ENCODE measurements at places on chromosomes 7 and 10. TPM values are rescaled to one million over a fixed set of nuclear protein-coding genes. Genes with fewer than 3 reads are reported as not detected.

GRCh38 chr10:10367264-10367663 is 650.4 kb upstream of the CELF2 start:
- no peaks in the 10 kb centered on the region for H3K4me1 ChIP-seq
- no peak overlapping the region for H3K27ac ChIP-seq
- no peak overlapping the region for H3K4me3 ChIP-seq

TMEM140 gene
- 27.6 TPM for total RNA-seq

ITGB8 gene
- total RNA-seq: 9.5 TPM

INMT gene
- 137 TPM for total RNA-seq

DNA sequence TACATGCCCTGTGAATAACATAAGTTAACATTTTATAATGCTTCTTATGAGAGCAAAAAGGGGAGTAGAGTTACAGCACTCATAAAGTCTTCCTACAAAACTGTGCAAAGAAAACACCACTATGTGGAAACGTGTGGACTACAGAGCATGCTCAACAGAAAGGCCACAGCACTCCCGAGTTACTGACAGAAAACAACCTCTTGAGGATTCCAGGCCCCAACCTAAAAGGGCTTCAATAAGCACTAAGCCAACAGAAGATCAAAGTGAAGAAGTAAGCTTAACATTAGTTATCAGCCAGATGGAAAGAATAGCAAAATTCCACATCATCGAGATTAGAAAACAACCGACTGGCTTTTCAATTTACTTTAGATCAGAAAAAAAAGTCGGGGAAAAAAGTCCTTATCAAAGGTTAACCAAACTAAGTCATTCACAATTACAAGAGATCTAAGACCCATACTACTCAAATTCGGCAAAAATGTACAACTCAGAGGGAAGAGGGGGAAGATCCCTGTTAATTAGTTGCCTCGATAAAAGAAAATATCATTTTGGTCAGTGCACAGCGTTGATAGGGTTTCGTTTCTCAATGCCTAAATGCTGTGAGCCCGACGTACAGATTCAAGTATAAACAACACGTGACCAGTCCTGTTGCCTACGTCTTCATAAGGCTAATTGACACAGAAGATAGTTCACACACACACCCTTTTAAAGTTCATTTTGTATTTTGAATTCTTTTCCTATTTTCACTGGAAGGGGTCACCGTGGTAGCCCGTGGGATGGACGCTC is 1.4 kb downstream of the KBTBD2 start:
- H3K4me3 ChIP-seq: peak overlapping the region; percentile 96
- no peaks in the 10 kb centered on the region for H3K36me3 ChIP-seq
- H3K27ac ChIP-seq: peak overlapping the region; percentile 95
- peaks cover 56% of the 10 kb centered on the region for H3K4me1 ChIP-seq

GRCh38 chr10:116178086-116178605 is 94.9 kb downstream of the GFRA1 start:
- no peak overlapping the region for H3K27ac ChIP-seq
- H3K36me3 ChIP-seq: no peaks in the 10 kb centered on the region
- no peaks in the 10 kb centered on the region for H3K4me1 ChIP-seq
- no peaks in the 10 kb centered on the region for H3K27me3 ChIP-seq

HPSE2 gene
- total RNA-seq: 1.1 TPM

GRCh38 chr10:110241407-110241806 is 34.0 kb downstream of the MXI1 start:
- H3K27ac ChIP-seq: no peak overlapping the region
- H3K4me3 ChIP-seq: no peak overlapping the region
- peaks cover 12% of the 10 kb centered on the region for H3K36me3 ChIP-seq
- no peaks in the 10 kb centered on the region for H3K4me1 ChIP-seq

DNA sequence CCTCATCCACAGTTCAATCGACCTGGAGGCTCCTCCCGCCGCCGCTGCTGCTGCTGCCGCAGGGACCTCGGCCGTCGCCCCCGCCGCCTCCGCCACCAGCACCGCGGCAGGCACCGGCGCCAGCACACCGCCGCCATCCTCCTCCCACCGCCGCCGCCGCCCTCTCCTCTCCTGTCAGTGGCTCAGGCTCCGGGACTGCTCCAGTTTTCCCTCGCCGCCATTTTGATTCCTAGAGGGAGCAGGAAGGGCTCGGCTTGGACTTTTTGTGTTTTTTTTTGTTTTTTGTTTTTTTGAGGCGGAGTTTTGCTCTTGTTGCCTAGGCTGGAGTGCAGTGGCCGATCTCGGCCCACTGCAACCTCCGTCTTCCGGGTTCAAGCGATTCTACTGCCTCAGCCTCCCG is 3.0 kb upstream of the MCM10 start:
- no peaks in the 10 kb centered on the region for H3K36me3 ChIP-seq
- no peak for DNase-seq
- no peaks in the 10 kb centered on the region for H3K27me3 ChIP-seq
- H3K4me1 ChIP-seq: peaks cover 3% of the 10 kb centered on the region
- H3K4me3 ChIP-seq: peak overlapping the region; percentile 57

GRCh38 chr7:82442492-82443035 is 1.0 kb downstream of the CACNA2D1 start:
- H3K4me1 ChIP-seq: peaks cover 16% of the 10 kb centered on the region
- no peaks in the 10 kb centered on the region for H3K36me3 ChIP-seq
- H3K4me3 ChIP-seq: peak overlapping the region; percentile 96

RNF148 gene
- total RNA-seq: 0.27 TPM

DNA sequence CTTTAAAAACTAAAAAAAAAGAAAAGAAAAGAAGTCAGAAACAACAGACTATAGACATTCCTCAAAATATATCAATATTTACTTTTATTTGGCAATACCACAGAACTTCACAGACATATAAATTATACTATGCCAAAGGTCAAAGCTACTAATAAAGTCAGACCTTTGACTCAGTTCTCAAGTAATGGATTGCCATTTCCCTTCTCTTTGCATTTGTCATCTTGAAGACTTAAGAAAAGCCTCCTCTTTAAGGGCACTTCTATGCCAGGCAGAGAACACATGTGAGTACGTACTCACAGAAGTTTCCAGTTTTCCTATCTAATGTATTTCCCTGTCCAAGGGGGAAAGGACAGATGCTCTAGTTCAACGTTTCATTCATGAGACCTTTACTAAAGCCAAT is 37.6 kb downstream of the TNPO3 start:
- H3K27me3 ChIP-seq: no peaks in the 10 kb centered on the region
- peaks cover 13% of the 10 kb centered on the region for H3K36me3 ChIP-seq
- no peaks in the 10 kb centered on the region for H3K4me1 ChIP-seq
- DNase-seq: no peak
- H3K27ac ChIP-seq: no peak overlapping the region
- no peak overlapping the region for H3K4me3 ChIP-seq

GRCh38 chr10:3526727-3527501 is 258.1 kb downstream of the KLF6 start:
- H3K4me1 ChIP-seq: peaks cover 41% of the 10 kb centered on the region
- H3K27me3 ChIP-seq: no peaks in the 10 kb centered on the region
- no peak overlapping the region for H3K4me3 ChIP-seq
- no peak for DNase-seq

- H3K27me3 ChIP-seq: peaks cover 36% of the 10 kb centered on the region
- no peak for DNase-seq
- H3K27ac ChIP-seq: no peak overlapping the region
- H3K4me3 ChIP-seq: peak overlapping the region; percentile 12
- no peaks in the 10 kb centered on the region for H3K36me3 ChIP-seq
Measured at GRCh38 chr10:129968853-129969183, 4.7 kb upstream of the EBF3 start.

GRCh38 chr10:78382772-78383171 is 349.1 kb downstream of the RPS24 start:
- no peaks in the 10 kb centered on the region for H3K4me1 ChIP-seq
- DNase-seq: no peak
- no peaks in the 10 kb centered on the region for H3K36me3 ChIP-seq
- no peak overlapping the region for H3K27ac ChIP-seq
- no peaks in the 10 kb centered on the region for H3K27me3 ChIP-seq
- H3K4me3 ChIP-seq: no peak overlapping the region

POLR2J2 gene
- total RNA-seq: 3.4 TPM

MAT1A gene
- not detected for total RNA-seq

DNA sequence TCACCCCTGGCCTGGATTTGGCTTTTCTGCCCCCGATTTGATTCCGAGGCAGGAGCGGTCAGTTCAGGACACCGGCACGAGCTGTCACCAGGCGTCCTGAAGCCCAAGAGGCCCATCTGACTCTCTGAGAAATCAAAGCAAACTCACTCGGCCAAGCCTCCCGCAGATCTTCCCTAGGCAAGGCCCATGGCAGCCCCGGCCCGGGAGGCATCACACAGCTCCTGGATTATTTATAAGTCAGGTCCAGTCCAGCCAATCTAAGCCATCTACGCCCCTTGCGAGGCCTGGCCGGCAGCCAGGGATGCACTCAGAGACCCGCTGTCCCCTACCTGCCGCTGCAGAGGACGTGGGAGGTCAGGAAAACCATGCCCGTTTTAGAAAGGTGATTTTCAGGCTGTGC is 87.3 kb upstream of the DIP2C start:
- peaks cover 9% of the 10 kb centered on the region for H3K4me1 ChIP-seq
- no peak for DNase-seq
- H3K36me3 ChIP-seq: no peaks in the 10 kb centered on the region
- H3K4me3 ChIP-seq: no peak overlapping the region
- H3K27ac ChIP-seq: no peak overlapping the region

GRCh38 chr10:96495544-96495943 is 18.2 kb downstream of the TLL2 start:
- no peak for DNase-seq
- no peaks in the 10 kb centered on the region for H3K27me3 ChIP-seq
- H3K4me3 ChIP-seq: no peak overlapping the region
- H3K36me3 ChIP-seq: no peaks in the 10 kb centered on the region
- H3K27ac ChIP-seq: no peak overlapping the region

SPDYE1 gene
- not detected for total RNA-seq

GRCh38 chr7:81669476-81670105 is 100.3 kb downstream of the HGF start:
- H3K4me1 ChIP-seq: peaks cover 22% of the 10 kb centered on the region
- peak overlapping the region; percentile 2 for H3K27ac ChIP-seq
- no peak for DNase-seq
- H3K4me3 ChIP-seq: no peak overlapping the region
- H3K27me3 ChIP-seq: no peaks in the 10 kb centered on the region

GRCh38 chr7:113199841-113200240 is 81.5 kb upstream of the SMIM30 start:
- H3K27me3 ChIP-seq: no peaks in the 10 kb centered on the region
- DNase-seq: no peak
- H3K27ac ChIP-seq: no peak overlapping the region
- H3K4me1 ChIP-seq: no peaks in the 10 kb centered on the region

CUBN gene
- 4.6 TPM for total RNA-seq

DNA sequence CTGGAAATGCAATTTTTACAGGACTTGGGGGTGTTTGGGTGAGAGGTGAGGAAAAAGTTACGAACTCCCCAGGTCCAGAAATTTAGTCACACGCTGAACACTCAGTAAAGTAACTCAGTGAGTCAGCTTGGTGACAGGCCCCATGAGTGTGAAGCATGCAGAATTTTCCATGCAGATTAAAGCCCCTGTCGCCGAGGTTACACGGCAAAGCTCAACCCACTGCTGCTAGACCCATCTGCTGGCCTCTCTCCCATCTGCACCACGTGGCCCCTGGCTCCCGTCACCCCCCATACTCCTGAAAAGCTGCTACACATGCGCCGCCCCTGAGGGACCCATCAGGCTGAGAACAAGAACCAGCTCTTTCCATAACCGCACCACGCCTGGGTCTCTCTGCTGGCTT is 7.0 kb upstream of the MMP21 start:
- no peak for DNase-seq
- no peaks in the 10 kb centered on the region for H3K36me3 ChIP-seq
- H3K4me3 ChIP-seq: no peak overlapping the region
- H3K27ac ChIP-seq: no peak overlapping the region

DNA sequence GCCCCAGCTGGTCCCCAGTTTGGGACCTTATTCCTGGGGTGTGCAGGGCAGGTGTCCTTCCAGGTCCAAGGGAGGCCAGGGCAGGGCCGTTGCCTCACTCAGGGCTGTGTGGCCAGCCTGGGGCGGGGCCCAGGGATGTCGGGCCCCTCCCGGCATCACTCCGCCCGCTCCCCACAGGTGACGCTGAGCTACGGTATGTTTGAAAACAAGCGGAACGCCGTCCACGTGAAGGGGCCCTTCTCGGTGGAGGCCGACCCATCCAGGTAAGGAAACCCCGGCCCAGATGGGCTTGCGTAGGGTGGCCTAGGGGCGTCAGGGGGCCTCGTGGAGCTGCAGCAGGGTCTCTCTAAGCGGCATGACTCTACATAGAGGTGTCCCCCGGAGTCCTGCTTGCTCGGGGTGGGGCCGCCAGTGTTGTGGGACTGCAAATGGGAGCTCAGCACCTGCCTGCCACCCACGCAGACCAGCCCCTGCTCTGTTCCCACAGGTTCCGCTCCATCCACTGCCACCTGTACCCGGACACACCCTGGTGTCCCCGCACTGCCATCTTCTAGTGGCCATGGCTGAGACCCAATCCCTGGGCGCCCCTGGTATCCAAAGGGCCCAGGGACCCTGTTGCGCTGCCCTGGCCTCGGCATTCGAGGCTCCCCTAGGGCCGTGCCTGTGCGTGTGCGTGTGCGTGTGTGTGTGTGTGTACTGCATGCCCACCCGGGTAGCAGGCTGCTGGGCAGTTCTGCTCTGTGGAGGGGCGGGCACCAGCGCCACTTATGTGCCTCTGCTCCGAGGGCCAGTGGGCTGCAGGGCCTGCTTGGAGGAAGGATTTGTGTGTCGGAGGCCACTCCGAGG is 7.3 kb downstream of the LFNG start:
- no peaks in the 10 kb centered on the region for H3K27me3 ChIP-seq
- H3K4me3 ChIP-seq: no peak overlapping the region
- no peak for DNase-seq

DNA sequence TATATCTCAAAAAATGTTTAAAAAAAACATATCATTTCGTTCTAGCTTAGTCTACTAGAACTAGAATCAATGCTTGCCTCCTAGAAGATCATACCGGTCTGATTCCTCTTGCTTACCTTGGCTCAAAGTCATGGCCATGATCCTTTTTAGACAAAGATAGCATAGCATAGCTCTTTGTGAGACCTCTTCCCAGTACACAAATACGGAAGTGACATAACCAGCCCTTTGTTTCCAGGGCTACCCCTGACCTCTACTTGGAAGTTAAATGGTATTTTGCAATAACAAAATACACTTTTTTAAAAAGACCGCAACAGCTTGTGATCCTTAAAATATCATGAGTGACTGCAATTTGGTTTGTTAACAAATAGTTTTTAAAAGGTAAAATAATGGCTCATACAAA is 130.7 kb upstream of the NOBOX start:
- peaks cover 8% of the 10 kb centered on the region for H3K4me1 ChIP-seq
- no peaks in the 10 kb centered on the region for H3K27me3 ChIP-seq
- no peaks in the 10 kb centered on the region for H3K36me3 ChIP-seq
- no peak overlapping the region for H3K27ac ChIP-seq

GRCh38 chr10:103473261-103473671 is 5.8 kb downstream of the CALHM3 start:
- H3K36me3 ChIP-seq: no peaks in the 10 kb centered on the region
- no peaks in the 10 kb centered on the region for H3K27me3 ChIP-seq
- no peak overlapping the region for H3K27ac ChIP-seq
- H3K4me3 ChIP-seq: no peak overlapping the region

DNA sequence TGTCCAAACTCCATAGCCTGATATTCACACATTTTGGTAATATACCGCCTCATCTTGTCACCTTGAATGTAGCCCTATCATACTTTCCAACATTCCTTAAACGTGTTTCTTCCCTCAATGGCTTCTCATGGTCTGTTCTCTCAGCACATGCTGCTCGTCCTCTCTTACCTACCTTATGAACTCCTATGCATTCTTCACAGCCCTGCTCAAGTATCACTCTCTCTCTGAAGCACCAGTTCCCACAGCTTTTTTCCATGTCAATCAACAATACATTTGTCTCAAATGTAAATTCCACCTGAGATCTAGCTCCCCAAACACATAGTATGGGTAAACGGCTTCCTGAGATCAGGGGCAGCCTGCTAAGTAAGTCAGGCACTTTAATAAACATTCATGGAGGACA is 85.2 kb upstream of the ZMIZ1 start:
- no peaks in the 10 kb centered on the region for H3K4me1 ChIP-seq
- no peaks in the 10 kb centered on the region for H3K27me3 ChIP-seq
- H3K27ac ChIP-seq: no peak overlapping the region

Data from thoracic aorta (tissue), 2 donors.